ENCODE measurements at places on chromosomes 16 and 17.

- no peak overlapping the region for H3K4me3 ChIP-seq
- peaks cover 2% of the 10 kb centered on the region for H3K36me3 ChIP-seq
- peaks cover 10% of the 10 kb centered on the region for H3K4me1 ChIP-seq
- DNase-seq: no peak
Measured at GRCh38 chr17:73427198-73427597, 115.4 kb upstream of the CDC42EP4 start.

- no peak for DNase-seq
- no peak overlapping the region for H3K4me3 ChIP-seq
- no peaks in the 10 kb centered on the region for H3K4me1 ChIP-seq
- peaks cover under 1% of the 10 kb centered on the region for H3K27me3 ChIP-seq
Measured at GRCh38 chr17:58184308-58184985, 8.1 kb upstream of the EPX start.

DNA sequence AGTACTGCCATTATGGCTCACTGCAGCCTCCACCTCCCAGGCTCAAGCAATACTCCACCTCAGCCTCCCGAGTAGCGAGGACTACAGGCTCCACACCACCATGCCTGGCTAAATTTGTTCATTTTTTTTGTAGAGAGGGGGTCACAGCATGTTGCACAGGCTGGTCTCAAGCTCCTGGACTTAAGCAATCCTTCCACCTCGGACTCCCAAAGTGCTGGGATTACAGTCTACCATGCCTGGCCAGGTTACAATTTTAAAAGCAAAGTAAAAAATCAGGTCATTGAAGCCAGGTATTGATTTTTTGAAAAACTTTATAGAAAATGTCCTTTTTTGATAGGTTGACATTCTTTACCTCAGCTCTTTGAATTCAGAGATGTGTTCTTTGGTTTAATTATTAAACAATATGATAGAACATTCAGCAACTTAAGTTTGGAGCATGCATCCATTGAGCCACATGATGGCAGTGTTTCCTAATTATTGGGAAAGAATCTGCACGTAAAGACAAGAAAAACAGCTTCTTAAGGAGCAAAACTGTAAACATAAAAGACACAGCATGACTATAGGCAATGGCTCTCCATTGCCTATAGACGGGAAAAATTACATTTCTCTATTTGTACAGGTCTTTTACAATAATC lies 1.7 kb upstream of the SLC16A11 start:
- no peak overlapping the region for H3K27ac ChIP-seq
- DNase-seq: no peak
- H3K4me1 ChIP-seq: peaks cover 55% of the 10 kb centered on the region
- no peaks in the 10 kb centered on the region for H3K36me3 ChIP-seq
- H3K27me3 ChIP-seq: peaks cover 4% of the 10 kb centered on the region
- H3K4me3 ChIP-seq: peak overlapping the region; percentile 59

DNA sequence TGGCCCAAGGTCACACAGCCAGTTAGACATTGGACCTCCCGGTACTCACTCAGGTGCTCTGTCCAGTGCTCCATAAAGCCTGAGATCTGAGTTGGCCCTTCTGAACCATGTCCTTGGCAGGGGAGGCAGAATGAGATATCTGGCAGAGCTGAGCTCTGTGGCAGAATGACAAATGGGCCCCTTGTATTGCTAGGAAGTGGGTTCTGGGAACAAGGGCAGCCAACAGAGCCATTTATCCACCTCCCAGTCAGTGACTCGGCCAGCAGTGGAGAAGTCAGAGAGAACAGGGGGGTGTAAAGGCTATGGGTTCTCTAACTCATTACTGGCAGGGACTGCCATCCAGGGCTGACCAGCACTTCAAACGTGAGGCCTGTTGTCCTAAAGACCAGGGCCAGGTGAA lies 117.1 kb upstream of the NLRP1 start:
- H3K36me3 ChIP-seq: no peaks in the 10 kb centered on the region
- H3K27me3 ChIP-seq: peaks cover 19% of the 10 kb centered on the region
- no peak for DNase-seq
- no peaks in the 10 kb centered on the region for H3K4me1 ChIP-seq
- H3K4me3 ChIP-seq: no peak overlapping the region

- no peaks in the 10 kb centered on the region for H3K27me3 ChIP-seq
- H3K27ac ChIP-seq: no peak overlapping the region
- peaks cover 35% of the 10 kb centered on the region for H3K36me3 ChIP-seq
Measured at GRCh38 chr16:31134625-31135534, 647 bp downstream of the PRSS8 start.

DNA sequence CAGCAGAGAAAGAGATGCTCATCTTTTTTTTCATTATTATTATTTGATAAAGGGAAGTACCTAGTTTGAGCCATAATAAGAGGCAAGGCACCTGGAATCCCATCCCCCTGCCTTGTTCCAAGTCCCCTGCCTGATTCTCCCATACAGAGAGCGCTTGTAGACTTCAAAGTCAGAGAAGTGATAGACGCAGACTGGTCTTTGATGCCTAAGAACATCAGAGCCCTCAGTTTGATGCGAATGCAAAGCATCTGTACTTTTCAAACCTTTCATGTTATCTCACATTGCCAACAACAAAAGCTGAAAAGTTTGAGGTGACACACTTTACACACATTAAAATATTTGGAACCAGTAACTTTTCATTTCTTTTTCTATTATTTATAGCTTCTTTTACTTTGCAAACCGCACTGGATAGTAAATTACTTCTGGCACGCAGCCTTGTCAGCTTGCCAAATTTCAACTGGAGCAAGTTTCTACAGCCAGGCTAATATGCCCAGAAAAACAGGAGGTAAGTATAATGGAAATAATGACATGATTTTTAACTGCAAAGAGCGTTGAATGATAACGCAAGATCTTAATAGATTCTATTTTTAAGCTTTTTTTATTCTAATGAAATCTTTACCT lies 5.9 kb upstream of the UTP6 start:
- peaks cover 22% of the 10 kb centered on the region for H3K27me3 ChIP-seq
- H3K4me3 ChIP-seq: no peak overlapping the region
- no peak for DNase-seq
- peaks cover 27% of the 10 kb centered on the region for H3K4me1 ChIP-seq
- no peaks in the 10 kb centered on the region for H3K36me3 ChIP-seq
- no peak overlapping the region for H3K27ac ChIP-seq

- H3K36me3 ChIP-seq: peaks cover 8% of the 10 kb centered on the region
- H3K27ac ChIP-seq: no peak overlapping the region
- DNase-seq: no peak
- H3K4me3 ChIP-seq: no peak overlapping the region
- peaks cover 2% of the 10 kb centered on the region for H3K4me1 ChIP-seq
Measured at GRCh38 chr16:3971706-3972105, 91.2 kb upstream of the CREBBP start.

DNA sequence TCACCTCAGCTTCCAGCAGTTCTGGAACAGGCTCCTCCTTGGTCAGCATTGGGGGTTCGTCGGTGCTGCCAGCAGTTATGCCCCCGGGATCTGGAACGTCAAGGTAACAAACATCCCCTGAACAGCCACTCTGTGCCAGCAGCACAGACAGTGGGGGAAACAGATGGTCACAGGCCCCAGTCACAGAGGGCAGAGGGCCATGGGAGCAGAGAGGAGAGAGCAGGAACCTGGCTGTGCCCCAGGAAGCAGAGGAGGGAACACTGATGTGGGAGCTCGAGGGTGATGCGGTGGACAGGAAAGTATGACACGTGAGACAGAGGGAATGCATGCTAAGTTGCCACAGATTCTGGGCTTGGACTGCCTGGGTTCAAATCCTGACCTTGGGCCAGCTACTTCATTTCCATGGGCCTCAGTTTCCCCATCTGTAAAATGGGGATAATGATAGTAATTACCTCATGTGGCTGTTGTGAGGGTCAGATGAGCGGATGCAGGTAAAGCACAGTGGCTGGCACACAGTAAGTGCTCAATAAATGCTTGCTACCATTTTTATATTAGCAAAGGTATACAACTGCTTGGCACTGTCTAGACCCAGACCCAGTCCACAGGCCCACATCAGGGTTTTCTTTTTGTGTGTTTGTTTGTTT lies 4.9 kb downstream of the BCL7C start:
- H3K4me1 ChIP-seq: peaks cover 24% of the 10 kb centered on the region
- peak overlapping the region; percentile 16 for H3K27ac ChIP-seq
- no peak overlapping the region for H3K4me3 ChIP-seq
- H3K36me3 ChIP-seq: peaks cover 70% of the 10 kb centered on the region

DNA sequence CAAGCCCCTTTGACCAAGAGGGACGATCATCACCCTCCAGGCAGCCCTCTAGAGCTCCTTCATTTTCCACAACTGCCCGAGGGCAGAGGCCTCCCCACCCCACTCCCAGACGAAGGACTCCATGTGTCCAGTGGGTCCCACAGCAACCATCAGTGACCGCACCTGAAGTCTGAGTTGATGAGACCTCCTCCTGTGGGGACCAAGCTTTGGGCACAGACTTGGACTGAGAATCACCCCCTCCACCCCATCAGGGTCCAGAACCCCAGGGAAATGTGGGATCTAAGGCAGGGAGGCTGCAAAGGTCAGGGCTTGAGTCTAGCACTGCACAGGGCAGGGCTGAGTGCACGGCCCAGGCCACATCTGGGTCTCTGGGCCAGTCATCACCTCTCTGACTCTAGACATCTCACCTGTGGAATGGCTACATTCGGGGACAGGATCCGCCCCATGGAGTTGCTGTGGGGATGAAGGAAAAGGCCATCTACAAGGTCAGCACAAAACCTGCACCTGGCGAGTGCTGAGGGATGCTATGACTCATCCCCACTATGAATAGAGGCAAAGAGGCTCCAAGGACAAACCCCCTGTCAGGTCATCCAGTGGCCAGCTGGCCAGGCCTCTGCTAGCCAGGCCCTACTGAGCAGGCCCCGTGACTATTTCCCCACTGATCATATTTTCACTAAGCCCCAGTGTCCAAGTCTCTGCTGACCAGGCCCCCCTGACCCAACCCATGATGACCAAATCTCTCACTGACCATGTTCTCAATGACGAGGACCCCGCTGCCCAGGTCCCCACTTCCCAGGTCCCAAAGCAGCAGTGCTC lies 38.4 kb downstream of the TNFRSF13B start:
- H3K4me3 ChIP-seq: no peak overlapping the region
- no peak overlapping the region for H3K27ac ChIP-seq
- no peaks in the 10 kb centered on the region for H3K36me3 ChIP-seq
- H3K27me3 ChIP-seq: no peaks in the 10 kb centered on the region

GRCh38 chr16:23276821-23277220 lies 25.3 kb upstream of the SCNN1B start:
- DNase-seq: no peak
- H3K4me1 ChIP-seq: no peaks in the 10 kb centered on the region
- H3K27ac ChIP-seq: no peak overlapping the region
- no peaks in the 10 kb centered on the region for H3K36me3 ChIP-seq
- no peak overlapping the region for H3K4me3 ChIP-seq

DNA sequence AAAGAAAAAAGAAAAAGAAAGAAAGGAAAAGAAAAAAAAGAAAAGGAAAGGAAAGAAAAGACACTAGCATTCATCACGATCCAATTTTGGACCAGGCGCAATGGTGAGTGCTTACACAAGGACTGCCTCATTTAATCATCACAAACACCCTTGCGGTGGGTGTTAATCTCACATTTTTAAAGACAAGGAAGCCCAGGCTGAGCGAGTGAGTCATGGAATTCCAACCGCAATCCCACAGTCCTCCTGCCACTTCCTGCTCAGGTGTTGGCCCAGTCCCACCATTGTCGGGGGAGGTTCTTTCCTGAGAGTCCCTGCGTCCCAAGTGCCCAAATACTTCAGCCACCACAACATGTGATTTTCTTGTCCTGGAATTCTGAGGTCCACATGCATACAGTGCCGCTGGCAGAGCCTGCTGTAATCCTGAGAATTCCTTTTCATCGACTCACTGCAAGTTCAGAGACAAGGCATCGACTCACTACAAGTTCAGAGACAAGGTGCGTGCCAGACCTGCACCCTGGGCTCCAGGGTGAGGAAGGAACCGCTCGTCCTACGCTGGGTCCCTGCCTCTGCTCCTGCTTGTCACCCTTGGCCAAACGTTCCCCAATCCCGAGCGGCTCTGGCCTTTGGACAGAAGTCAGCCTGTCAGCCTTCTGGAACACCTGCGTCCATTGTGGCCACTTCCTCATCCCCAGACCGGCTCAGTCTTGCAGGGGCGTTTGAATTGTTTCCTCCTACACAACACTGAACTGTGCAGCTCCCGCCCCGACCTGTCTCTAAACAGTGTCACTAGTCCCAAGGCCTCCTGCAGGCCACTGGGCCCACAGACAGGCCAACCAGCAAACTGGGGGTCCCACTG lies 5.8 kb downstream of the ZG16B start:
- no peaks in the 10 kb centered on the region for H3K27me3 ChIP-seq
- H3K4me1 ChIP-seq: peaks cover 23% of the 10 kb centered on the region
- DNase-seq: no peak
- H3K4me3 ChIP-seq: no peak overlapping the region

GRCh38 chr17:4738136-4739121 lies 1.2 kb upstream of the ZMYND15 start:
- H3K36me3 ChIP-seq: no peaks in the 10 kb centered on the region
- H3K4me3 ChIP-seq: peak overlapping the region; percentile 73
- H3K27ac ChIP-seq: peak overlapping the region; percentile 61
- H3K27me3 ChIP-seq: peaks cover 24% of the 10 kb centered on the region
- peaks cover 26% of the 10 kb centered on the region for H3K4me1 ChIP-seq

DNA sequence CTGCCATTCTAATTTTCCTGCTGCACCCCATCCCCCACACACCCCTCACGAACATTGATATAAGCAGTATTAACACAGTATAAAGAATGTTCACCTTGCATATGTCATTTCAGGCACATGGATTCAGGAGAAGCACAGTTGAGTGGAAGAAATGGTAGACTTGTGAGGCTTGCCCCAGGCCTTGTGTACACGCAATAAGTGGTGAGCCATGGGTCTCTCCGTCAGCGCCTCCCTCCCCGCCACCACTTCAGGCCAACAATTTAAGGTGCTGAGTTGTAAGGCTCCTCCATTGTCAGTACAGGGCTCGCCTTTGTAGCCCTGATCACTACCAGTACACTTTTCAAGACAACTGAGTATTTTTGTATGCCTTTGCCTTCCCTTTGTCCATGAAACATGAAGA lies 12.2 kb upstream of the CLEC18C start:
- H3K27ac ChIP-seq: peak overlapping the region; percentile 57
- H3K27me3 ChIP-seq: no peaks in the 10 kb centered on the region
- H3K4me3 ChIP-seq: no peak overlapping the region
- peaks cover 14% of the 10 kb centered on the region for H3K36me3 ChIP-seq
- H3K4me1 ChIP-seq: peaks cover 3% of the 10 kb centered on the region
- no peak for DNase-seq

- no peaks in the 10 kb centered on the region for H3K4me1 ChIP-seq
- H3K27ac ChIP-seq: no peak overlapping the region
- H3K36me3 ChIP-seq: no peaks in the 10 kb centered on the region
- DNase-seq: no peak
- H3K4me3 ChIP-seq: no peak overlapping the region
- H3K27me3 ChIP-seq: no peaks in the 10 kb centered on the region
Measured at GRCh38 chr17:66126231-66126630, 65.7 kb downstream of the CEP112 start.

DNA sequence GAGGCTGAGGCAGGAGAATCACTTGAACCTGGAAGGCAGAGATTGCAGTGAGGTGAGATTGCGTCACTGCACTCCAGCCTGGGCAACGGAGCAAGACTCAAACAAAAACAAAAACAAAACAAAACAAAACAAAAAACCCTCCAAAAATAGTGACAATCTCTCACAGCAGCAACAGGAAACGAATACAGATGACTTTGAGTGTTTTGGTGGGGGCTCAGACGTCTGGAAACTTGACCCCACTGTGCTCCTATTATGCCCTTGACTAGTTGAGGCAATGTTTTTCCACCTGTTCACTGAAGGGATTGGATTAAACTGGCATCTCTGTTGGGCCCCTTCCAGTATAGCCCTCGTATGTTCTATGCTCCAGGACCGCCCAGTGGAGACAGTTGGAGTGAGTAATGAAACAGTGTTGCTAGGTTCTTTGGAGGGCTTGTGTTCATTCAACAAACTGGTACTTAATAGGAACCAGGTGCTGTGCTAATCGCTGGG lies 167.0 kb downstream of the UTP18 start:
- no peaks in the 10 kb centered on the region for H3K27me3 ChIP-seq
- peaks cover 4% of the 10 kb centered on the region for H3K36me3 ChIP-seq
- H3K27ac ChIP-seq: peak overlapping the region; percentile 84
- peak overlapping the region; percentile 10 for H3K4me3 ChIP-seq
- no peak for DNase-seq
